HCT116 (cell line): ENCODE measurements at places on chromosomes 16 and 17. TPM values are rescaled to one million over a fixed set of nuclear protein-coding genes. Genes with fewer than 3 reads are reported as not detected.

GRCh38 chr16:11277607-11278337, 1.5 kb upstream of the PRM2 start:
- no peak for DNase-seq
- H3K36me3 ChIP-seq, result no peaks in the 10 kb centered on the region
- no peak overlapping the region for H3K27ac ChIP-seq
- peaks cover 3% of the 10 kb centered on the region; the same call in 1 of the 2 replicates for H3K27me3 ChIP-seq
- H3K4me1 ChIP-seq, result no peaks in the 10 kb centered on the region

Gene HSF5
- total RNA-seq, result not detected

- no peaks in the 10 kb centered on the region for H3K4me1 ChIP-seq
- DNase-seq, result no peak
- no peak overlapping the region for H3K27ac ChIP-seq
- no peaks in the 10 kb centered on the region for H3K36me3 ChIP-seq
These were observed 598.4 kb upstream of the SOX9 start for GRCh38 chr17:71522383-71522782.

Gene TMEM98
- 29.3 TPM for total RNA-seq

Gene RNU2-1
- 5,800 TPM for total RNA-seq

DNA sequence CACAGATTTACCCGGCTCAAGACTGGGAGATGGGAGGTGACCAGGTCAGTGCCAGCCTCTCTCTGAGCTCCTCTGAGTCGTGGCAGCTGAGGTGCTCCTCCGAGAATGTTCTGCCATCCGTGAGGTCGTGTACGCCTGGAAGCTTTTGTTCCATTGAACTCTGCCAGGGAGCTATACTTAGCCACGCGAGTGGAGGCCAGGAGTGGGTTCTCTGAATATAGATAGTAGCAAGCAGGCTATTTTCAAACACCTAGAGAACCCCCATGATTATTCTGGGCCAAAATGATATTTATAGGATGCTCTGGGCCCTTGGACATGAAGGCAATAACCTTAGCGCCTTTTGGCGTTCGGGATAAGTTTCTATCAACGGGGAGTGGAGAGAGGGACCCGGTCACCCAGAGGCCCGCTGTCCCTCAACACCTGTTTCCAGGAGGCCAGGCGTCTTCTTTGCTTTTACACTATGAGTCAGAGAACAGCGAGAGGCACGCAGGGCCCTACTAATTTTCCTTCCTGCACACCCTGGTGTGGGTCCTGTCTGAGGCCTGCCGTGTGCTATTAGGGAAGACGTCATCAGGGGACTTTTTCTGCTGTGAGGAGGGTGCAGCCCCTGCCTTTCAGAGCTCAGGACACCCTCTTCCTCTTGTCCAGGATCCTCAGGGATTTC, 11.0 kb upstream of the MVD start:
- no peak overlapping the region for H3K27ac ChIP-seq
- no peaks in the 10 kb centered on the region for H3K27me3 ChIP-seq
- no peak overlapping the region for H3K4me3 ChIP-seq
- H3K36me3 ChIP-seq, result no peaks in the 10 kb centered on the region
- peaks cover 4% of the 10 kb centered on the region; the same call in 1 of the 2 replicates for H3K4me1 ChIP-seq

- H3K27me3 ChIP-seq, result no peaks in the 10 kb centered on the region
- no peak overlapping the region for H3K4me3 ChIP-seq
- DNase-seq, result no peak
These were observed 52.3 kb upstream of the DNAH17 start for GRCh38 chr17:78629436-78629995.

GRCh38 chr16:56630134-56630533, 2.3 kb upstream of the MT1M start:
- H3K4me1 ChIP-seq, result peaks cover 9% of the 10 kb centered on the region
- H3K36me3 ChIP-seq, result no peaks in the 10 kb centered on the region
- no peak overlapping the region for H3K4me3 ChIP-seq
- DNase-seq, result no peak
- H3K27me3 ChIP-seq, result no peaks in the 10 kb centered on the region

Gene TNFSF13
- total RNA-seq, result 0.71 TPM

DNA sequence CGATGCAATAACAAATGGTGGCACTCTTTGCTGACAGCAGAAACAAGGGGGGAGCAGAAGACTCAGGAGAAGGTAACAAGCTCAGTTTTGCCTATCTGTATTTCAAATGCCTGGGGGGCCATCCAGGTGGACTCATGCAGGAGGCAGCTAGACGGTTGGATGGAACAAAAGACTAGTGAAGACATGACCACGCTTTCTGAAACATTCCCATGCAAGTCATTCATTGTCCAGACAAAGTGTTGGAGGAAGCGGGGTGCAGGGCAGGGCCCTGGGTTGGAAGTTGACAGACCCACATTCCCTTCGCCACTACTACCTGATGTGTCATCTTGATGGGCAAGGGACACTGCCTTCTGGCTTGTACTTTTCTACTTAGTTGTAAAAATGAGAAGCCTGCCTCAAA, 29.8 kb upstream of the CRYBA1 start:
- no peak overlapping the region for H3K27ac ChIP-seq
- DNase-seq, result no peak
- no peaks in the 10 kb centered on the region for H3K27me3 ChIP-seq
- H3K4me3 ChIP-seq, result no peak overlapping the region
- peaks cover 9% of the 10 kb centered on the region; the same call in 1 of the 2 replicates for H3K4me1 ChIP-seq
- no peaks in the 10 kb centered on the region for H3K36me3 ChIP-seq

DNA sequence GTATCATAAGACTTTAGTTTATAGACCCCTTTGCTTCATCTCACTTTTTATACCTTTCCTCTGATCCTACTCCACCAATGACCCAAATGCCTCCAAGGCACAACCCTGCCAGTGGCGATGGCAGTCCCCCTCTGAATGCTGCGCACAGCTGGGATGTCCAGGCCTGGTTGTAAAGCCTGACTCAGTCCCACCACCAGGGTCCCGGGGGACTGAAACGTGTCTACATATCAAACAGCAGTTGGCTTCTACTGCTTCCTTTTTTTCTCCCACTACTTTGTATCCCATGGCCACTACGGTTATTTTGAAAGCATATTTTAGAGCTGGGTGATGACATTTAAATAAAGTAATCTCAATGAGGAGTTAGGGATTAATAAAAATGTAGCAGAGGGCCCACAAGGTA, 329.8 kb upstream of the PSMD7 start:
- no peak overlapping the region for H3K27ac ChIP-seq
- peaks cover 22% of the 10 kb centered on the region for H3K27me3 ChIP-seq
- H3K4me1 ChIP-seq, result no peaks in the 10 kb centered on the region
- no peaks in the 10 kb centered on the region for H3K36me3 ChIP-seq
- no peak overlapping the region for H3K4me3 ChIP-seq

Gene POLR2A
- 205 TPM for total RNA-seq

Gene ABCC12
- total RNA-seq, result not detected

DNA sequence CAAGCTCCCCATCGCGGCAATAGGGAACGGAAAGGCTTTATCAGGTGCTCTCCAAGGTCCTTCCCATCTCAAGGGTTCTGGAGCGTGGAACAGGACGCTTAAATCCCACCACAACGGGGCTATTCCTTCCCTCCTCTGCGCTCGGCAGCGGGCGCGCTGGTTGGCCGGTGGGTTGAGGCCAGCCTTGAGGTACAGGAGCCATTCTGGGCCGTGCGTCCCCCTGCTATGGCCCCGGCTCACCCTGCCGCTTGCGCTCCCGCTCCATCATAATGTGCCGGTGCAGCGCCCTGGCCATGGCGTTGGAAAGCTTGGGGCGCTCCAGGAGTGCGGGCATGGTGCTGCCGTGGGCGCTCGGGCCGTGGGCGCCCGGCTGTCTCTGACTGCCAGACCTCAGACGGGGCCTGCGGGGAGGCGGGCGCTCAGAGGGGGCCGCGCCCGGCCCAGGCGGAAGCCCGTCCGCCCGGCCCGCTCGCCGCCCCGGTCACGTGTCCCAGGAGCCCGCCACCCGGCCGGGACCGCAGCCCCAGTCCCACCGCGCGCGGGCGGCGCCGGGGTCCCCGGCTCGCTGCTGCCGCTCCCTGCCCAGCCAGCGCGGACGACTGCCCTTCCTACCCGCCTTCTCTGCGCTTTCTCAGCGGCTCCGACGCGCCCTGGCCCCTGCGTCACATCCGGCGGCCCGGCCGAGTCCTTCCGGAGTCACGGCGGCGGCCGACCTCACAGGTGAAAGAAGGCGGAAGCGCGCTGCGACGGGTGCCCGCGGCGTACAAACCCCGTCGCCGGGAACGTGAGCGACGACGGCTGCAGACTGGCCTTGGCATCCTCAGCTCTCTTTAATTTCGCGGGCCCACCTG, at the start of gene GPS2:
Gene GPS2 (minus strand): TSS at position 642 of the 851 bp plus-strand sequence. CDS start 308 bp downstream, at position 334.
- peak within 1 kb of the TSS; percentile 81 for H3K4me3 ChIP-seq
- peak within 1 kb of the TSS; percentile 93 for H3K27ac ChIP-seq
- peak; percentile 63 for DNase-seq
- peaks cover 24% of the 10 kb centered on the region for H3K4me1 ChIP-seq

DNA sequence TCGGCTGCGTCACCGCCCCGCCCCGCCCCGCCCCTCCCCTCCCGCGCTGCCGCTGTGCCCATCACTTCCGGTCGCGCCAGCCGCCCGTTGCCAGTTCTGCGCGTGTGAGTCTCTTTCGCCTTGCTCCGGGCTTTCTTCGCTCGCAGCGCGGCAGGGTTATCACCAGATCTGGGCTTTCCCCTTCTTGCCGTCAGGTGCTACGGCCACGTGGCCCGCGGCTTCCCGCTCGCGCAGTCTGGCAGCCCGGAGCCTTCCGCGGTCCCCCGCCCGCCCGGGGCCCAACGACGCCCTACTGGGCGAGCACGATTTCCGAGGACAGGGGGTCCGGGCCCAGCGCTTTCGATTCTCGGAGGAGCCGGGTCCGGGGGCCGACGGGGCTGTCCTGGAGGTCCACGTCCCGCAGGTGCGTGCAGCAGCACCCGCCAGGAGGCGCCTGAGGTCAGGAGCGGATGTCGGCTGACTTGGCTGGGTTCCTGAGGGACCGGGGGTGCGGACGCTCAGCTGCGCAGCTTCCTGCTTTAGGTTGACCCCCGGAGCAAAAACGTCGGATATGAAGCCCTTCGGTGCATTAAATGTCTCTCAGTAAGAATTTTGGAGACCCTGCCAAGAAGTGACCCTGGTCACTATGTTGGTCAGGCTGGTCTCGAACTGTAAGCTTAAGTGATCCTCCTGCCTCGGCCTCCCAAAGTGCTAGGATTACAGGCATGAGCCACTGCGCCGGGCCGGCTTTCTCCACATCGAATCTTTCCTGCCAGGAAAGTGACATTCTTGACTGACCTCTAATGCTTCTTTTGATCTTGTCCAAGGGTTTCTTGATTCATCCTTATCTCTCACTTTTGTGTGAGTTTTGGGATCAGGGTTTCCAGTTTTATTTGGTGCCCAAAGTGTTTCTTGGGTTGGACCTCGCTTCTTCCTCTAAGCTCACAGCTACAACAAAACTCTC, at the start of gene METTL23:
Gene METTL23 (plus strand): TSS at position 64 of the 943 bp plus-strand sequence. CDS start 2,872 bp downstream, outside the sequence.
- H3K27ac ChIP-seq, result peak within 1 kb of the TSS; percentile 99
- no peak for DNase-seq
- H3K4me3 ChIP-seq, result peak within 1 kb of the TSS; percentile 97
- H3K4me1 ChIP-seq, result peaks cover 13% of the 10 kb centered on the region
- H3K36me3 ChIP-seq, result peaks cover 42% of the 10 kb centered on the region

Gene CD79B
- 0.59 TPM for total RNA-seq

Gene HSF4
- 46.6 TPM for total RNA-seq

Gene TMC8
- total RNA-seq, result 7.8 TPM

- no peak overlapping the region for H3K27ac ChIP-seq
- DNase-seq, result peak; percentile 36
- H3K4me3 ChIP-seq, result no peak overlapping the region
- H3K36me3 ChIP-seq, result no peaks in the 10 kb centered on the region
These were observed 53.4 kb downstream of the CACNG3 start for GRCh38 chr16:24309258-24310142.

- DNase-seq, result no peak
- H3K36me3 ChIP-seq, result no peaks in the 10 kb centered on the region
- H3K4me3 ChIP-seq, result no peak overlapping the region
- no peaks in the 10 kb centered on the region for H3K4me1 ChIP-seq
- H3K27me3 ChIP-seq, result peaks cover 7% of the 10 kb centered on the region; the same call in 1 of the 2 replicates
These were observed 16.5 kb downstream of the HS3ST3B1 start for GRCh38 chr17:14317383-14317782.

DNA sequence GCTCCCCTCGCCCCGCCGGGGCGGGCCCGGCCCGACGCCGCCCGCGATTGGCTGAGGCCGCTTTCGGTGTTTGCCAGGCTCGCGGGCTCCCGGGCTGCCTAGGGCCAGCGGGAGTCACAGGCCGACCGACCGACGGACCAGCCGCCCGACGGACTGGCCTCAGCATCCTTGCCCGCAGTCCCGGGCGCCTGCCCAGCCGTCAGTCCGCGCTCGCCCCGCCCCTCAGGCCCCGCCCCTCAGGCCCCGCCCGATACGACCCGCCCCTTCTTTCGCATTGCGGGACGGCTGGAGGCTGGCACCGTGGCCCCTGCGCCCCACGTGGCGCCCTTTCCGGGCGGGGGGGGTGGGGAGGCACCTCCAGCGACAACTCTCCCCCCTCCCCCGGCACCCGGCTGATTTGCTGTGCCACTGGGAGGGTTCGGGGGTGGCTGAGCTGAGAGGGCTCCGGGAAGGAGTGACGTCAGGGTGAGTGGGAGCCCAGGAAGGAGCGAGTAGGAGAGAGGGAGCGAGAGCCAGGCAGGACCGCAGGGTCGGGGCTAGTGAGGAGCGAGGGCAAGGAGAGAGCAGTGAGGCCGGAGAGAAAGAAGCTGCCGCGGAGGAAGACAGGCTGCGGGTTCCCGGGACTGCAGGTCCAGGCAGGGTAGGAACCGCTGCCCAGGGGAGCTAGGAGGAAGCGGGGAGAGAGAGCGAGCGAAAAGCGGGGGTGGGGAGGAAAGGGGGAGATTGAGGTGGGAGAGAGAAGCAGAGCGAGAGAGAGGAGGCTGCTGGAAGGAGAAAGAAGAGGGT, at the start of gene ASPHD1:
Gene ASPHD1 (plus strand): TSS at position 387 of the 786 bp plus-strand sequence. CDS start 484 bp downstream, outside the sequence.
- H3K27ac ChIP-seq, result peak within 1 kb of the TSS; percentile 78
- peaks cover 9% of the 10 kb centered on the region for H3K4me1 ChIP-seq
- H3K27me3 ChIP-seq, result no peaks in the 10 kb centered on the region
- H3K36me3 ChIP-seq, result no peaks in the 10 kb centered on the region
- H3K4me3 ChIP-seq, result peak within 1 kb of the TSS; percentile 71
- peak; percentile 29 for DNase-seq

Gene FLOT2
- 98.1 TPM for total RNA-seq

GRCh38 chr17:65408050-65408449, 153.4 kb downstream of the AXIN2 start:
- no peak for DNase-seq
- no peak overlapping the region for H3K4me3 ChIP-seq
- no peaks in the 10 kb centered on the region for H3K4me1 ChIP-seq
- H3K36me3 ChIP-seq, result no peaks in the 10 kb centered on the region
- H3K27me3 ChIP-seq, result no peaks in the 10 kb centered on the region

DNA sequence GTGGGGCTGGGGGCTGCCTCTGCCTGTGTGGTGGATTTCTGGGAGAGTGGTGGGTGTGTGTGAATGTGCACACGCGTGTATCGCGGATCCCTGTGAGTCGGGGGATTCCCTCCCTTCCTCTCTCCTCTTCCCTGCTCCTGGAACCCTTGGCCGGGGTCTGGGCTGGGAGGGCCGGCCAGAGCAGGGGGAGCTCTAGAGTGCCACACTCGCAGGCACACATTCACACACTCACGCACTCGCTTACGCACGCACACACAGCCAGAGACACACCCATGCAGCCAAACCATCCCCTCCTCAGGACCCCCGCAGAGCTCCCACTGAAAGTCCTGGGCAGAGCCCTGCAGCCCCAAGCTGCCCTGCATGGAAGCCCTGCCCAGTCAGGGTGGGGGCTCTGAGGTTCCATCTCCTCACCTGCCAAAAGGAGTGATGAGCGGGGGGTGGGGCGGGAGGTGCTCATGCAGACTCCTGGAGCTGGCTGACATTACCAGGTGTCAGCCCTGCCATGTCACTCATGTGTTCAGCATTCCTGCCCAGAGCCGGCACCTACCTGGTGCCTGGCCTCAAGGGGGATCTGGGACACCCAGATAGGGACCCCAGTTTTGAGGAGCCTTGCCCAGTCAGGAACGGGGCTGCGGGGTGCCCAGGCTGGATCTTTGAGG, 1.9 kb downstream of the NECAB2 start:
- no peak for DNase-seq
- no peak overlapping the region for H3K4me3 ChIP-seq

- H3K4me1 ChIP-seq, result peaks cover 60% of the 10 kb centered on the region
- H3K36me3 ChIP-seq, result no peaks in the 10 kb centered on the region
- DNase-seq, result peak; percentile 93
- peak overlapping the region; percentile 90 for H3K27ac ChIP-seq
These were observed 2.1 kb downstream of the GSE1 start for GRCh38 chr16:85615014-85615851.
